ENCODE measurements at places on chromosomes 7 and 10. TPM values are rescaled to one million over a fixed set of nuclear protein-coding genes. Genes with fewer than 3 reads are reported as not detected.

PTPRN2 gene
- 0.54 TPM for total RNA-seq

HTR5A gene
- not detected for total RNA-seq

ARHGEF5 gene
- total RNA-seq = 17.6 TPM

CLEC2L gene
- not detected for total RNA-seq

DNA sequence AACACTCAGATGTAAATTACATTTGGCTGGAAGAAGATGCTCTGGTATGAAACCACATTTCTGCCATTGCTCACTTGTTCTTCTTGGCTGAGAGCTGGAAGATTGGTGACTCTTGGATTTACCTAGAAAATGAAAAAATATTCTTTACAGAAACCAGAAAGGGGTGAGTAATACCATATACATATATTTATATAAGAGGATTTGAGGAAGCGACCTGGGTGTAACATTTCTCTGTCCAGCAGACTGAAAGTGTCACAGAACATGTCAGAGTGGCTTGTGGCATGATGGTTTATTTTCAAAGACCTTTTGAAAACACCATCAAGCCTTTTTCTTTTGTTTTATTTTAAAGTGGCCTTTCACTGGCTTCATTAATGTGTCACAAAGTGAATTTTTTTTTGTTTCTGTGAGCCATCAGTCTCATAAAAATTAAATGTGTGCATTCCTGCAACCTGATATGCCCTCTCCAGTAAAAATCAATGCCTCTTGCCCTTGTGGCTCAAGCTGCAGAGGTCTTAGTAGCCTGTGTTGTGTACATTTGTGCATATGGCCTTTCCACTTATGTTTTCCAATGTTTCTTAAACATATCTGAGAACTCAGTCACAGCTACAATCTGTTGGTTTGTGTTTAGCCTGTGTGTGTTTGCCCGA lies 23.5 kb downstream of the CREB5 start:
- H3K27ac ChIP-seq = no peak overlapping the region
- no peaks in the 10 kb centered on the region for H3K4me1 ChIP-seq
- no peak for DNase-seq
- peaks cover 43% of the 10 kb centered on the region for H3K27me3 ChIP-seq

GRCh38 chr7:107934991-107935770 lies 44.2 kb downstream of the DLD start:
- no peak overlapping the region for H3K27ac ChIP-seq
- H3K4me1 ChIP-seq = peaks cover 16% of the 10 kb centered on the region
- peaks cover 4% of the 10 kb centered on the region for H3K36me3 ChIP-seq
- no peak overlapping the region for H3K4me3 ChIP-seq
- no peak for DNase-seq

- peak; percentile 52 for DNase-seq
- H3K27me3 ChIP-seq = peaks cover 3% of the 10 kb centered on the region
- no peak overlapping the region for H3K4me3 ChIP-seq
Measured at GRCh38 chr7:32347244-32347828, 142.8 kb downstream of the LSM5 start.

- no peaks in the 10 kb centered on the region for H3K27me3 ChIP-seq
- DNase-seq = no peak
- no peak overlapping the region for H3K27ac ChIP-seq
- no peak overlapping the region for H3K4me3 ChIP-seq
- no peaks in the 10 kb centered on the region for H3K36me3 ChIP-seq
Measured at GRCh38 chr7:108239501-108240225, 109.5 kb upstream of the LAMB4 start.

DNA sequence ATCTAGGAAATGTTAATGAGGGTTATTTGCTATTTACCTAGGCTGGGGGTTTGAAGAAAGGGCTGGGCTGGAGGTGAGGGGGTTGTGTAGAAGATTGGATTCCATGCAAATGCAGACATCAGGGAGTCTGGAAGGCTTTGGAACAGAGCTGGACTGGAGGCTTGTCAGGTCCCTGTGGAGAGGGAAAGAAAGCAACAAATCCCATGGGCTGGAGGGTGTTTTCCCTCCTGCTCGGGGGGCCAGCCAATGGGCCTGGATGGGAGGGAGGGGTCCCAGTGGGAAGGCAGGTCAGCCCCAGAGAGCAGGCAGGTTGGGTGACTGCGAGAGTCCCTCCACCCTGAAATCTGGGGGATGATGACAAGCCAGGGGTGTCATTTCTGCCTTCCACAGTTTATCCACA lies 431.8 kb downstream of the RPS24 start:
- no peaks in the 10 kb centered on the region for H3K27me3 ChIP-seq
- H3K4me3 ChIP-seq = no peak overlapping the region
- no peaks in the 10 kb centered on the region for H3K4me1 ChIP-seq

GRCh38 chr10:32744321-32744720 lies 213.7 kb downstream of the ITGB1 start:
- DNase-seq = no peak
- H3K4me3 ChIP-seq = no peak overlapping the region
- no peaks in the 10 kb centered on the region for H3K4me1 ChIP-seq

- no peak overlapping the region for H3K27ac ChIP-seq
- no peak overlapping the region for H3K4me3 ChIP-seq
- H3K4me1 ChIP-seq = peaks cover 21% of the 10 kb centered on the region
- peak; percentile 85 for DNase-seq
Measured at GRCh38 chr10:67779465-67780203, 58.4 kb downstream of the DNAJC12 start.

GRCh38 chr10:112137154-112137987 lies 46.2 kb downstream of the GPAM start:
- H3K27me3 ChIP-seq = peaks cover 4% of the 10 kb centered on the region
- peak; percentile 82 for DNase-seq
- H3K4me1 ChIP-seq = no peaks in the 10 kb centered on the region
- H3K27ac ChIP-seq = no peak overlapping the region
- no peaks in the 10 kb centered on the region for H3K36me3 ChIP-seq

- H3K4me1 ChIP-seq = no peaks in the 10 kb centered on the region
- H3K36me3 ChIP-seq = no peaks in the 10 kb centered on the region
- no peak for DNase-seq
- H3K4me3 ChIP-seq = no peak overlapping the region
Measured at GRCh38 chr7:46089281-46089680, 168.2 kb upstream of the IGFBP3 start.

- DNase-seq = no peak
- peak overlapping the region; percentile 64 for H3K4me3 ChIP-seq
- H3K36me3 ChIP-seq = peaks cover 13% of the 10 kb centered on the region
- no peaks in the 10 kb centered on the region for H3K27me3 ChIP-seq
- peaks cover 30% of the 10 kb centered on the region for H3K4me1 ChIP-seq
Measured at GRCh38 chr10:23322082-23322481, 22.5 kb downstream of the C10orf67 start.

DNA sequence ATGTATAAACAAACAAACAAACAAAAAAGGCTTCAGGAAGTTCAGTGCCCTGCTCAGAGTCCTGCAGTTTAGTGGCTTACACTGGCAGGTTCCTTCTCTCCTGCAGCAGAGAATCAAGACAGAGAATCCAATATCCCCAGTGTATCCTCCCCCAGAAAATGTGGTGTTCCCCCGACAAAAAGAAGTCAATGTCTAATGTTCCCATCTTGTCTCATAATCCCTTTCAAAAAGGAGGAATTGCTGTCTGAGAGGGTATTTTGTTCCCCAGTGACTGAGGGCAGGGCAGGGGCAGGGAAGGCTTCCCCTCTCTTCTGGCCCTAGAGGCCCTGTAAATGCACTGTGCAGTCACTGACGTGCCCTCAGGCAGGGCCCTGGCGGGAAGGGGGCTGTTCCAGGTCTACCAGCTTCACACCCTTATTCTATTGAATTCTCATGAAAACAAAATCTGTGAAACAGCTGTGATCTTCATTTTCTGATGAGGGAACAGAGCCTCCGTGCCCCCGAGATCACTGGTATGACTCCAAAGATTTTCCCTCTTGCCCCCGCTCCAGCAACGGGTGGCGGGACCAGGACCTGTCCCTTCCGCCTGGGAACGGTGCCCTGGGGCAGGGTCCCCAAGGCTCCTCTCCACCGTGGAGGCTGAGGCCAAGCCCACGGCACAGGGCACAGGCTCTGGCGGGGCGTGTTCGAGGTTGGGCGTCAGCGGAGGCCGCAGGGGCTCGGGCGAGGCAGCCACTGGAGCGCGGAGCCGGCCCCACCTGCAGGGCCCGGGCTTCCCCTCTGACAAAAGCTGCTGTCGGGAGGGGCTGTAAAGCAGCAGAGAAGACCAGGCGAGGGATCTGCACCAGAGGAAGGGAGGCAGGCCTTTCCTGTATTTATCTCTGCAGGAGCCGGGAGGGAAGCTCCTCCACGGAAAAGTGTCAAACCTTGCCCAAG lies 13.4 kb upstream of the WDFY4 start:
- no peaks in the 10 kb centered on the region for H3K36me3 ChIP-seq
- DNase-seq = no peak
- H3K27me3 ChIP-seq = peaks cover 2% of the 10 kb centered on the region
- H3K4me3 ChIP-seq = no peak overlapping the region

Data from activated naive CD4-positive, alpha-beta T cell treated with anti-CD3 and anti-CD28 coated beads for 36 hours (primary cell).